ENCODE measurements at places on chromosomes 2 and 18.
A peak's percentile ranks its signal among the peaks of the same experiment; 100 is the strongest.

DNA sequence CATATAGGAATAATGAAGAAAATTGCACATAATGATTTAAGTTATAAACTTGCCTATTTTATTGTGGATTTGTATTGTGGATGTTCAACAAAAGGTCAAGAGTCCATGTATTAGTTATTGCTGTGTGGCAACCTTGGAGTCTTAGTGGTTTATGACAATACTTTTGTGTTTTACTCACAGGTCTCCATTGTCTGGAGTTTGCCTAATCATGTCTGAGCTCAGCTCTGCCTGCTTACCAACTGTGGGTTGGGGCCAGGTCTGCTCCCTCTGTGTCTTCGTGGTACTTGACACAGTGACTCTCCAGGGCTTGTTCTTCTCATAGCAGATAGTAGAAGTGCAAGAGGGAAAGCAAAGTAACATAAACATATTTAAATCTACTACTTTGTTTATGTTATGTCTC, 382.5 kb downstream of the CBLN2 start:
- DNase-seq: no peak

- DNase-seq: no peak
Observed at GRCh38 chr2:217683106-217683870, 319.5 kb downstream of the TNS1 start.

DNA sequence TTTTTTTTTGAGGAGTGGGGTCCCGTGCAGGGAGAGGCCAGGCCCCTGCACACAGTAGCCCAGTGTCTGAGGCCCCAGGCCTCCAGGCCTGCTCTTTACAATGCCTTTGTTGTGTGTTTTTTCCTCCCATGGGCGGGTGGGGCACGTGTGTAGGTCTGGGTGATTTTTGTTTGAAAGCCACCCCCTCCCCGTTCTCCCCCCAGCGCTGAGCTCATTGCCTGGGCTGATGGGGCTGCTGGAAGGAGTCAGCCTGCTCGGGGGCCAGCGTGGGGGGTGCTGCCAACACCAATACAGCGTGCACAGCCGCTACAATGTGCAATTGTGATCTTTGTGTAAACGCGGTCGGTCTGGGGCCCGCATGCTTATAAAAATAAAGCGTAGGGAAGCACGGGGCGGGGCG, 142.7 kb downstream of the DYSF start:
- DNase-seq: no peak

DNA sequence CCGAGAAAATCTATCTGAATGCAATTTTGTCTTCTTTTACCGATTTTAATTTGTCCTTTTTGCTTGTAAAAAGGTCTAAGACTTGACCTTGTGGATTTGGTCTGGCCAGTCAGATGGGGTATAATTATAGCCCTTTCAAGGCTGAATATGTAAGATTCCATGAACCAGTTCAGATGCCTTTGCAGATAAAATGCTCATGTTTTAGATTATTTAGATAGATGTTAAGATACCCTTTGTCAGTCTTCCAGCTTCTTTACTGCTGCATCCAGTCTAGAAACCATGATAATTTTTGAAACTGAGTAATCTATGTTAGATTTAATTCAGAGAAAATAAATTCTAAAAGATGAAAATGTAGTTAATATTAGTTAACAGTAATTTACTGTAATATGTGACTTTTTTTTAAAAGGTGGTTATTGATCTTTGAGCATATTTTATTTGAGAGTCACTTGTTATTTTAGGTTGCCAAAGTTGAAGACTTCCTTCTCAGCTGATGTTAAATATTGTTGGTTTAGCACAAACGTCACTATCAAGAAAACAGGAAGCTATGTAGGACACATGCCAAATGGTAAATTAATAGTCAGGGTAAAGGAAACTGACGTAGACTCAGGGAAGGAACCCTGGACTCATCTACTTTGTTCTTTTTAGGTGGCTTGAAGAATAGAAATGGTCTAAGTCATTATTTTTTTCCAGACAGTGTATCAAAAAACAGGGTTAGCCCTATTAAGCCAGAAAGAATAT, 29.8 kb downstream of the BABAM2 start:
- DNase-seq: peak; percentile 87

GRCh38 chr2:223563462-223563861, 38.7 kb downstream of the SCG2 start:
- DNase-seq: peak; percentile 81

- peak; percentile 10 for DNase-seq
Observed at GRCh38 chr18:35939138-35939537, 33.3 kb upstream of the RMP24 start.

DNA sequence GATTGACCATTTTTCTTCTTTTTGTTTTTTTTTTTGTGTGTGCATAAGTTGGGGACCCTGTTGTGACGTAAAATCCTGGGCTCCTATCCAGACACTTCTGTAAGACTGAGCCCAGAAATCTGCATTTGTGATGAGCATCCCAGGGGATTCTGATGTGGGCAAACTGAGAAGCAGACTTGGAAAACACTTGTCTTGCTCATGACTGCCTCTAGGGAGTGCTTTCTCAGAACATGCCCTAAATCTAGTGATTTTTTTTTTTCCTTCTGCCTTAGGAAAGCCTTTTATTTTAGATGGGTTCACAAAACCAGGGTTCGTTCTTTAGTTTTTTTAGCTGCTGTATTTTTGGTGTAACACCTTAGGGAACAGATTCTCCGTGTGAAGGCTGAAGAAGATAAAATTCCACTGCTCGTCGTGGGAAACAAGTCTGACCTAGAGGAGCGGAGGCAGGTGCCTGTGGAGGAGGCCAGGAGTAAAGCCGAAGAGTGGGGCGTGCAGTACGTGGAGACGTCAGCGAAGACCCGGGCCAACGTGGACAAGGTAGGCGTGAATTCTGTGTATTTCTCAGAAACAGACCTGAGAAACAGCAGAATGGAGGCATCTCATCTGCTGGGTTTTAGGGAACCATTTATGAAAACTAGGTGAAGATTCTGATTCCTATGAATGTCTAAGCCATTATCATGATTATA, 36.7 kb downstream of the RALB start:
- peak; percentile 20 for DNase-seq

- DNase-seq: no peak
Observed at GRCh38 chr2:215754546-215754945, 258.8 kb downstream of the MREG start.

GRCh38 chr18:36692921-36693332, 135.9 kb downstream of the TPGS2 start:
- no peak for DNase-seq

- DNase-seq: no peak
Observed at GRCh38 chr2:167940734-167941507, 306.5 kb downstream of the STK39 start.

- DNase-seq: peak; percentile 37
Observed at GRCh38 chr18:53698907-53699306, 525.6 kb downstream of the MBD2 start.

Measured in iris pigment epithelial cell (primary cell).